ENCODE measurements at places on chromosomes 3 and 15.

DNA sequence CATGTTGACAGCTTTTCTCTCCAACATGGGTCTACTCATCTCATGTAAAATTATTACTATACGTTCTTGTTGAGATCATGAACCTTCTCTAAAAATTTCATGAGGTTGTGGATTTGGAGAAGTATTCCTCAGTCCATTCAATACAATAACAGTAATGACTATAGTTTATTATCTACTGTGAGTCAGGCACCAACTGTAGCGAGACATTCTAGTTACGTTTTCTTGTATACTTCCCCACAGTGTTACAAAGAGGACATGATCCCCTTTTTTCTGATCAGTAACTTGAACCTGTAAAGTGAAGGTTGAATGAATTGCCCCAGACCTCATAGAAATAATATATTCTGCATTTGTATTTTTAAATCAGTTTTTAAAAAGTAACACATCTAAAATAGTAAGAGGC is 76.4 kb downstream of the AKAP13 start:
- DNase-seq, result no peak

DNA sequence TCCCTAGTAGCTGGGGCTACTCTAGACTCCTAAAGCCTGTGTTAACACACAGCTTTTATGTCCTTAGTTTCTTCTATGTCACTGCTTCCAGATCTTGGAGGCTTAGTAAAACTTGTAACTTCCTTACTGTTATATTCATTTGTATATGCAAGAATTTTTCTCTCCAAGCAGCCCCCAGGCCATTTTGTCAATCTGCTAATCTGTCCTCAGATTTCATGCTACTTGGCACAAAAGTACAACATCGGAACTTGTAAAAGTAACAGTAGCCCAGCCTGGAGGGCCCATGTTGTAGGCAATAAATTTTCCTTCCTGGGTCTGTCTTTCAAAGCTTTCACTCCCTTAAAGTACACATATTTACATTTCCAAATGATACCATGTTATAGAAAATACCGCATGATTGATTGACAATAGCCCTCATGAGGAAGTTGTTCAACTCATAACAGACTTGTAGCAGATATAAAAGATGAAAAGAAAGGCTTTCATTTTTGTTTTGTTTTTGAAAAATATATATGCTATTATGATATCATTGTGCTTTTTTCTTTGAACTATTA is 324.2 kb downstream of the NEK10 start:
- no peak for DNase-seq

DNA sequence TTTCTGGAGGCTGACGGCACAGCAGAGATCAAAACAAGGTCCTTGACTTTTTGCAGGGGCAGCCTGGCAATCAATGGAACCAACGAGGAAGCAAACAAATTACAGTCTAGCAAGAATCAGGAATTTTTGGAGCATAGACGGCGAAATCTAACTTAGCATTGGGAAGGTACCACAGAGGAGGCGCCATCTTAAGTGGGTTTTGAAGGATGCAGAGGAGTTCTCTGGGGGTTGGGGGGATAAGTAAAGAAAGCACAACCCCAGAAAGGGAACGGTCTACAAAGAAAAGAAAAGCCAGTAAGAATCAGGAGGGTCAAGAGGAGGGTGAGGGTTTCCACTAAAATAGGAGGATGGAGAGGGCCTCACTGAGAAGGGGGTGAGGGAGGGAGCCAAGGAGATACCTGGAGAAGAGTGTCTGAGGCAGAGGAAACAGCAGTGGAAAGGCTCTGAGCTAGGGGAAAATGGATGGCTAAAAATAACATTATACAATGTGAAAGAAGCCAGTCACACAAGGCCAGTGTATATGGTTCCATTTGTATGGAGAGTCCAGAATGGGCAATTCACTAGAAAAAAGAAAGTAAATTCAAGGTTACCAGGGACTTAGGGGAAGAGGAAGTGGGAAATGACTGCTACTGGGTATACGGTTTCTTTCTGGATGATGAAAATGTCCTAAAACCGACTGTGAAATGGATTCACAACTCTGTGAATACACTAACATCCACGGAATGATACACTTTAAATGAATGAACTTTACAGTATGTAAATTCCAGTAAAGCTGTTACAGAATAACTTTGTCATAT is 25.2 kb upstream of the IQSEC1 start:
- DNase-seq, result no peak

DNA sequence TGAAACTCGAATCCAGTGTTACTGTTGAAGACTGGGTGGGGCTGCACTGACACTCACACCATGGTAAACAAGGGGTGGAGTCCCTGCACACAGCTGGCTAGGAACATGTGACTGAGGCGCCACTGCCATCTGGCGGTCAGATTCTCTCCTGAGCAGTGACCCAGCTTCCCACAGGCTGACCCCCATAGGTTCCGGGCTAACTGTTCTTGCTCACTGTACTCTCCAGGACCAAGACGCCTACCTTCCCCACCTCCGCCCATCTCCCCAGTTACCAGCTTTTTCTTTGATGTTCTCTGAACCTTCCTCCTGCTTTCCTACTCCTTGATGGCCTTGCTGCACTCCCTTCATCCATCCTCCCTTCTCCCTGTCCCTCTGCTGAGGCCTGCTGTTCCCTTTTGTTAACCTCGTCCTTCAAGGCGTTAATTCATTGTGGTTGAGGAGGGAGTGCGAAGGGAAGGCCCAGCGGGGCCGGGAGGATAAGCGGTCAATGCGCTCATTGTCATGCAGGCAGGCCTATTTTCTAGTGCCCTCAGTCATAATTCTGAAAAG is 115.2 kb downstream of the ATP8B4 start:
- DNase-seq, result peak; percentile 27

DNA sequence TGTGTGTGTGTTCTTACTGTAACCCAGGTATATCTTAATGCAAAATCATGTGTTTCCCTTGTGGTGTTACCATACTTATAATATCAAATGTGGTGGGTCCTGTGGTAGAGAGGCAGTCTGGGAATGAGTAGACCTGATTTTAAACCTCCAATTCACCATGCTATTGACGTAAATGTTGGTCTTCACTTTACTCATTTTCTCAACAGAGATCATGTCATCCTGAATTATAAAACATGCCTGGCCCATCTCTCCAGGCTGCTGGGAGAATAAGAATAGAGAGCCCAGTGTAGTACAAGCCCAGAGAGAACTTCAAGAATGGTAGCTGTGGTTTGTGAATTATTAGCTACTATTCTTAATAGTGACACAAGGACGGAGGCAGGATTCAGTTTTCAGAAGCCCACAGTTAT is 88.1 kb downstream of the MBNL1 start:
- no peak for DNase-seq

GRCh38 chr3:51712038-51712420 is 5.2 kb downstream of the GRM2 start:
- no peak for DNase-seq

GRCh38 chr3:184791171-184791570 is 20.8 kb upstream of the VPS8 start:
- DNase-seq, result no peak

- no peak for DNase-seq
Measured at GRCh38 chr15:25403771-25404170, 35.1 kb downstream of the UBE3A start.

DNA sequence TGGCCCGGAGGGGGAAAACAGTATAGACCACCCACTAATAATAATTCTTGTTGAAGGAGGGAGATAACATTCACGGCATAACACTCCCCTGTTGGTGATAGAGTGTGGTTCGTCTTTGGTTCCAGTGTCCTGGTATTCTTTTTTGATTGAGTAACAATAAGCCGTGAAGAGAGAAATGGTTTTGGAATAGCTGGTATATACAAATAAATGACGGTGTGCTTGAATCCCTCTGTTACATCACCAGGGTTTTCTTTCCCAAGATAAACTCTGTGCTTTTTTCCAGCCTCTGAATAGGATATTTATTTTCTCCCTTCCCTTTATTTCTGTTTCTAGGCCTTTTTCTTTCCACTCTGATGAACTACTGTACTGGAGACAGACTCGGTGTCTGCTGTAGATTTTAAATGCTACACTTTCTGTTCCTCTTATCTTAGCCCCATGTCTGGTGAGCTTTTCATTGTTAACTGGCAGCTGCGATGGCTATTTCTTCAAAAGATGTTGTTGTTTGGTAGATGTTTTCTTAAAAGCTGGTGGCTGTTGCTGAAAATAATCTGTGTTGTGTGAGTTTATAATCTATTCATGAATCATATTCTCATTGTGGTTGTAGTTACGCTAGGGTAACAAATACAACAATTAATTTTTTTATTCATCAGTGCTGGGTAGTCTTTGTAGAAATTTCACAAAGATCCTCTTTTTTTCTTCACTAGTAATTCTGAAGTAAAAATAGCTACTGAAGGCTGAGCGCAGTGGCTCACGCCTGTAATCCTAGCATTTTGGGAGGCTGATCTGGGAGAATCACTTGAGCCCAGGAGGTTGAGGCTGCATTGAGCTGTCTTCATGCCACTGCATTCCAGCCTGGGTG is 15.5 kb upstream of the SCAANT1 start:
- DNase-seq, result no peak

DNA sequence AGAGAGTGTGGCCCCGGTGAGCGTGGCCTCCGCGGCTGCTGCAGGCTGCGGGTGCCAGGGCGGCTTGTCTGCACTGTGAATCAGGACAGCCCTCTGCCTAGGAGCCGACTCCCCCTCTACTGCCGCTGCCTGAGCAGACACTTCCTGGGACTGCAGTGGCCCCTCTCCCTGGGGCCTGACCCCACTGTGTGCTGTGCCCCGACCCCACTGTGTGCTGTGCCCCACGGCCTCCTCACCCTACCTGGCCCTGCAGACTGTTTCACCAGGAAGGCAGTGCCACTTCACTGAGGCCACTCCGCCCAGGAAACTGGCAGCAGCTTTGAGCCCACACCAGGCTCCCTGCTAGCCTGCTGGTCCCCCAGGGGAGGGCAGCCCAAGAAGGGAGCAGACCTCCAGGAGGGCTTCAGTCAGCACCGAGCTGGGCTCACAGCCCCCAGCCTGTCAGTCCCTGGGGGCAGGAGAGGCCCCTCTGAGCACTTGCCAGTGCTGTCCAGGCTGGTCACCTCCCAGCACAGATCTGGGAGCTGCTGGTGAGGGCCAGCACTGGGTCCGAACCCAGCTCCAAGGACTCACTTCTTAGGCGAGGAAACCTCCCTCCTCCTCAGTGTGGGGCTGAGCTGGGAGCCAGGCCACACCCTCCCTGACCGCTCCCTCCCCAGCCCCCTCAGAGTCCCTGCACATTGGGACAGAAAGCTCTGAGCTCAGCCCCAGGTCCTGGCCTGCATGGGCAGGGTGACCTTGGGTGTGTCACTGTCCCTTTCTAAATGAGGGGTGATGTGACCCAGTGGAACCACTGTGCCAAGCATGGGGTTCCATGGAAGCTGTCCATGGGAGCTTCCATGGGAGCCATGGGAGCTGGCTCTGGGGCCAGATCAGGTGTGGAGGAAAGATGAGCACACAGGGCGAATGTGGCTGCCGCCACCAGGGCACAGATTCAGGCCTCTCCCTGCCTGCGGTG is 56.8 kb downstream of the DNAJB8 start:
- no peak for DNase-seq

GRCh38 chr3:126472277-126473006 is 3.2 kb downstream of the ZXDC start:
- DNase-seq, result no peak

GRCh38 chr3:11509173-11510000 is 134.3 kb downstream of the VGLL4 start:
- DNase-seq, result no peak

GRCh38 chr3:64985072-64985471 is 297.3 kb upstream of the ADAMTS9 start:
- no peak for DNase-seq

DNA sequence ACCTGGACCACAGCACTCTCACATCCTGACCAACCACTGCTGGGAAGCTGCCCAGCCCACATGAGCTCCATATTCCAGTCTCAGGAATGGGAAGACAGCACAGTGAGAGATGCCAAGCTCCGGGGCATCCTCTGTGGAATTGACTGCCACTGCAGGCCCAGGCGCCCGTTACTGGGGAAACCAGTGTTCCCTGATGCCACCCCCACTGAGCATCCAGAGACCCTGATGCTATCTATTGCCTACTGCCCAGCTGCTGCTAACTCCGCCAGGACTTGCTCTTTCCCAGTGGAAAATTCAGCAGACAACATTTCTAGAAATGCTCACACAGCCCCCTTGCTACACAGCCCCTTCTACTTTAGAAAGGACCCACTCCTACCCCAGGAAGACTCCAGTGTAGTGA is 57.6 kb downstream of the CYP19A1 start:
- DNase-seq, result no peak

DNA sequence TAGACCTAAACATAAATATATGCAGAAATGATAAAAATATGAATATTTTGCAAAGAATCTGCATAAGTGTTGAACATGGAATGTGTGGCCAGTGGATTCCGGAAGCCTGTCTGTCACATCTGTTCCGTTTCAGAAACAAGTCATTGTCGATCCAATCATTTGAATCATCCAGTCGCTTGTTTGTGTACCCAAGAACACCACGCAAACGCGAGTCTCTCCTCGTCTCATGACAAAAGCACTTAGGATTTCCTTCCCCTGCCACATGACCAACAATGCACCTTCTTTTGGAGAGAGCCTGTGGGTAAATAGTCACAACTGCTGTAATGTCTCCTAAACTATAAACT is 80.2 kb downstream of the FMN1 start:
- no peak for DNase-seq

- DNase-seq, result no peak
Measured at GRCh38 chr3:159879598-159879997, 109.0 kb upstream of the IL12A start.

DNA sequence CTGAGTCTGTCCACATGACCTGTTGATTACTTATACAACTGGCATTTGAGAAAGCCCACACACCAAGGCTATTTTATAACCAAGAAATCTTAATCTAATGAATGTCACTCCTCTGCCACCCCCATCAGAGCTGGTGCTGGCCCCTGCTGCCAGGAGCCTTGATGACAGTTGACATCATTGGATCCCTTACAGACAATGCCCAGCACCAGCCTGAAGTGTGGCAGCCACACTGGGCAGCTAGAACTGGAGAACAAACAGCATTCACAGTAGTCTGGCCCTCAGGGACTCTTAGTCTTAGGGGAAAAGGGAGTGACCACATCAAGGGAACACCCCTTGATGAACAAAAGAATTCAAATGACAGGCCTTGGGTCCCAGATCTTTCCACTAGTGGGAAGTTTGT is 840.6 kb downstream of the EPHA3 start:
- DNase-seq, result no peak

DNA sequence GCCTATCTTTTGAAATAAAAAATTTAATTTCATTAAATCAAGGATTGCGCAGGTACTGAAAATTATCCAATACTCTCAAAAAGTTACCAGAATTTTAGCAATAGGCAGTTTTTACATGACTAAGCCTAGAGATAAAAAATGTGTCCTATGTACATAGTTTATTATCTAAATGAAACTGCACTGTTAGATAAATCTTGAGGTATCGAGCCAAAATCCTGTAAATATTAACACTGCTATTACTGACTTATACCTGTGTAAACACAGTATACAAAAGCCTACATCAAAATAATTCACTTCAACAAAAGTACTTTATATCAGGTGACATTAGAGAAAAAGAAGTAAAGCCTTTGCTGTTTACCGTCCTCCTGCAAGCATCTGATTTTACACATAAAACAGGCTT is 60.7 kb downstream of the TASOR start:
- DNase-seq, result no peak

GRCh38 chr3:33729993-33730392 is 11.9 kb upstream of the CLASP2 start:
- DNase-seq, result no peak
